ENCODE measurements at places on chromosomes 12 and 14. TPM values are rescaled to one million over a fixed set of nuclear protein-coding genes. Genes with fewer than 3 reads are reported as not detected.

DNA sequence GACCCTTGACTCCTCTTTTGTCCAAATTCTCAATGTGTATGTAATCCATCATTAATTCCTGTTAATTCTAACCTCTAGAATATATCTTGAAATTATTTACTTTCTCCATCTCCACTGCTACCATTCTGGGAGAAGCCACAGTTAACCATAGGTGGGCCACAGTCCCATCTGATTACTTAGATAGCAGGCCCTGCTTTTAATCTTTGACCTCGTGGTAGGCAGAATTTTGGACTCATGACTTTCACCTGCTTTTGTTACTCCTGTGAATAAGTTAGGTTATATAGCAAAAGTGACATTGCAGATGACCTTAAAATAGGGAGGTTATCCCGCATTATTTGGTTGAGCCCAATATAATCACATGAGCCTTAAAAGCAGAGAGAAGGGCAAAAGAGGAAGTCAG lies 264.2 kb downstream of the GPHN start:
- DNase-seq, result no peak

- DNase-seq, result no peak
These were observed 134.5 kb upstream of the GARIN6 start for GRCh38 chr12:99513066-99513465.

GRCh38 chr12:128456922-128457321 lies 190.0 kb downstream of the TMEM132C start:
- no peak for DNase-seq

Gene BCL11B
- 4.6 TPM for total RNA-seq

Gene ADAMTS20
- 0.70 TPM for total RNA-seq

Gene CPNE6
- total RNA-seq, result not detected

Gene GAPDH
- total RNA-seq, result 5,581 TPM

Gene AICDA
- total RNA-seq, result not detected
